ENCODE measurements at places on chromosomes 1 and 21. TPM values are rescaled to one million over a fixed set of nuclear protein-coding genes. Genes with fewer than 3 reads are reported as not detected.

The ZFP69B gene
- total RNA-seq = 10.6 TPM

The IGSF9 gene
- total RNA-seq = 3.9 TPM

The SH2D1B gene
- total RNA-seq = not detected

The SELL gene
- total RNA-seq = 1.4 TPM

The NGF gene
- 2.1 TPM for total RNA-seq

The MYCL gene
- total RNA-seq = 8.8 TPM

The MATN1 gene
- 0.46 TPM for total RNA-seq

The ADAMTSL4 gene
- total RNA-seq = 0.23 TPM

The AMY2A gene
- total RNA-seq = not detected

The TGFB2 gene
- total RNA-seq = 30.7 TPM

The MAP3K21 gene
- total RNA-seq = 8.1 TPM

The FMOD gene
- 0.92 TPM for total RNA-seq

The OR2G6 gene
- total RNA-seq = not detected

The SEC16B gene
- 1.2 TPM for total RNA-seq

The SEMA6C gene
- 18.9 TPM for total RNA-seq

The ZNF695 gene
- 6.0 TPM for total RNA-seq

The BLACAT1 gene
- 1.4 TPM for total RNA-seq

The CYYR1 gene
- total RNA-seq = 2.5 TPM

The BTBD19 gene
- 1.8 TPM for total RNA-seq

All from diencephalon (tissue), 1 donor.